ENCODE measurements at places on chromosomes 3 and 15. TPM values are rescaled to one million over a fixed set of nuclear protein-coding genes. Genes with fewer than 3 reads are reported as not detected.

DPPA2 gene
- not detected for total RNA-seq

TNFAIP8L3 gene
- 0.18 TPM for total RNA-seq

THPO gene
- total RNA-seq, result not detected

SLC2A2 gene
- total RNA-seq, result not detected

SLC51B gene
- total RNA-seq, result not detected

PRTG gene
- not detected for total RNA-seq

CTXND1 gene
- total RNA-seq, result not detected

SH2D7 gene
- 0.11 TPM for total RNA-seq

NR1I2 gene
- total RNA-seq, result 0.07 TPM

ROPN1 gene
- total RNA-seq, result not detected

CPN2 gene
- total RNA-seq, result not detected

TEX55 gene
- total RNA-seq, result not detected

ZNF620 gene
- 6.9 TPM for total RNA-seq

RLBP1 gene
- not detected for total RNA-seq

GUCA1C gene
- not detected for total RNA-seq

DVL3 gene
- 39.7 TPM for total RNA-seq

ZNF385D gene
- not detected for total RNA-seq

CHAC1 gene
- 2.7 TPM for total RNA-seq

GOLGA8S gene
- total RNA-seq, result 0.80 TPM

CCRL2 gene
- total RNA-seq, result 4.1 TPM

RBP2 gene
- total RNA-seq, result not detected

LCTL gene
- total RNA-seq, result not detected
